ENCODE measurements at places on chromosomes 16 and 17. TPM values are rescaled to one million over a fixed set of nuclear protein-coding genes. Genes with fewer than 3 reads are reported as not detected.

DNA sequence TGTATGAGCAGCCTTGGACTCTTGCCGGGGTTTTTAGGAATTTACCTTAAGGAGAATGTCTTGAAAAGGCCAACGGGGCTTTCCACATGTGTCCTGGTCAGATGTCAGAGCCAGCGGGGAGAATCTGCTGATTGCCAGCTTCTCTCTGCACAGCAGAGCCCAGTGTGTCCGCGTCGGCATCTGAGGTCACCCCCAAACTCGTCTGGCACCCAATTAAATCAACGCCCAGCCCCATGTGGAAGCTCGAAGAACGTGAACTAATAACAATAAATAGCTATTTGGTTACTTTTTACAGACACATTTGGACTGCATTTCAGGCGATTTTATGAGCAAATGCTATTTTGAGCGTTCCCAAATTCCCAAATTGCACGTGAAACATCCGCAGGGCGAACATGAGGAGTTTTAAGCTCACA is 303.5 kb downstream of the FOXL1 start:
- no peak for DNase-seq

The CAVIN1 gene
- 59.5 TPM for polyA plus RNA-seq

The TUBB3 gene
- 7.6 TPM for polyA plus RNA-seq

The ACE gene
- polyA plus RNA-seq, result 15.1 TPM

- no peak for DNase-seq
Measured at GRCh38 chr16:66521951-66522771, 27.8 kb downstream of the TK2 start.

GRCh38 chr17:51598824-51599223 is 338.5 kb downstream of the UTP18 start:
- DNase-seq, result no peak

The EVI2A gene
- polyA plus RNA-seq, result 1.9 TPM

The STH gene
- polyA plus RNA-seq, result not detected

GRCh38 chr16:77063676-77064016 is 127.3 kb upstream of the MON1B start:
- no peak for DNase-seq

The SLC46A1 gene
- polyA plus RNA-seq, result 13.9 TPM

DNA sequence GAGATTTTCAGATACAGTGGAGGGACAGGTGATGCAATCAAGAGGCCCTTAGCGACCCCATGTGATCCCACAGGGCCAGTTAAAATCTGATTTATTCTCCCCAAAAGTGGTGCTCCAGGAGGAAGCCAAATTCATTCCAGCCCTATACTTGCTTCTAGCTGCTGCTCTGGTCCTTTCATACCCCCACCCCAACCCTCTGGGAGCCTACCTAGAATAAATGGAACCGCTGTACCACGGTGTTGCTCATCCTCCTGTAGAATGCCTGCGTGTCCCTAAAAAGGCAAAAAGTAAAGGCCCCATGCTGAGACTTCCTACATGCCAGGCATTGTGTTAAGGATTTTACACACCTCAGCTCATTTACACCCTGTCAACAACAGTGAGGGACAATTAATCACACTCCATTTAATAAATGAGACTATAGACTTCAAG is 2.0 kb upstream of the RASL10B start:
- no peak for DNase-seq

- DNase-seq, result no peak
Measured at GRCh38 chr17:66834919-66835454, at the start of gene CACNG5. Gene CACNG5 (plus strand): TSS chr17:66835117. CDS start chr17:66877333, 42,216 bp downstream.

DNA sequence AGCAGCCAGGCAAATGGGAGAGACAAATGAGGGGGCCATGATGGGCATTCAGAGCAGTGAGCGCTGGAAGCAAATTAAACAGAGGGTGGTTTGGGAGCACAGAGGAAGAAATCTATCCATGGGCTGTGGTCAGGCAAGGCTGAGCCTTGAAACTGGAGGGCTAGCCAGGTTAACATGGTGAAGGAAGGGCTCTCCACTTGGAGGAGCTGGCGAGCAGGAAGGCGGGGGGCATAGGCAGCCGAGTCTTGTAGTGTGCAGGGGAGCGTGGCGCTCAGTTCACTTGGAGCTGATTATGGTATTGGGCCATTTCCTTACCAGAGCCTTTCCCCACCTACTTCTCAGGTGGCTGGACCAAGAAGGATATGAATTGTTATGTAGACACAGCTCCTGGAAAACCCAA is 189.7 kb downstream of the SNX29 start:
- no peak for DNase-seq

GRCh38 chr16:11662582-11662981 is 5.7 kb upstream of the SNN start:
- no peak for DNase-seq

DNA sequence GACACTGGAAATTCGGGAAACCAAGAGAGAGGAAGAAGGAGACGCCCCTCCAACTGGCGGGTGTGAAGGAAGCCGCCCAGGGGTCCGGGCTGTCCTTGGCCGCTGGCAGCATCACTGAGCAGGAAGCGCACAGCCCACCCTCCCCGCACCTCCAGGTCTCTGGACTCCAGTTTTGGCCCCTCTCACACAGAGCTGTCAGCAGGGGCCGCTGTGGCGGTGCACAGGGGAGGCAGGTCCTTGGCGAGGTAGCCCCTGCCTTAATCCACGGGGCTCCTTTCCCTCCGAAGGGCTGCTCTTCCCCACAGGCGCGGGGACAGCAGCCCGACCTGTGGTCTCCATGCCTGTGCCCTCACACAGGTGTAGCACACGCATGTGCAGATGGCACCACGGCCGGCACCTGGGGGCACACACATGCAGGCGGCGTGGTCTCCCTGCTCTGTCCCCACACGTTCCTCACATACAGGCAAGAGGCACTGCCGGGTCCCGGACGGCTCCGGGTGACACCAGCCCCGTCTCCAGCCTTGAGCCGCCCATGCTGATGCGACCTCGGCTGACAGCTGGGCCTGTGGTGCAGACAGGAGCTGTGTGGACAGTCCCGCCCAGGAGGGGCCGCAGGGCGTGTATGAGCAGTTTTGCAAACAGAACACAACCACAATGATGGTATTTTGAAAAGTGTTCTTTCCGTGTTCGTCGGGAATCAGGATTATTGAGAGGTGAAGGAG is 26.6 kb upstream of the CHMP6 start:
- no peak for DNase-seq

The TLCD1 gene
- polyA plus RNA-seq, result 19.4 TPM

The ZP2 gene
- polyA plus RNA-seq, result not detected

- DNase-seq, result no peak
Measured at GRCh38 chr17:35368081-35368830, 5.2 kb downstream of the SLFN11 start.

GRCh38 chr16:55660828-55661227 is 5.0 kb downstream of the SLC6A2 start:
- DNase-seq, result no peak

GRCh38 chr16:81623365-81624102 is 155.6 kb upstream of the PLCG2 start:
- DNase-seq, result no peak

DNA sequence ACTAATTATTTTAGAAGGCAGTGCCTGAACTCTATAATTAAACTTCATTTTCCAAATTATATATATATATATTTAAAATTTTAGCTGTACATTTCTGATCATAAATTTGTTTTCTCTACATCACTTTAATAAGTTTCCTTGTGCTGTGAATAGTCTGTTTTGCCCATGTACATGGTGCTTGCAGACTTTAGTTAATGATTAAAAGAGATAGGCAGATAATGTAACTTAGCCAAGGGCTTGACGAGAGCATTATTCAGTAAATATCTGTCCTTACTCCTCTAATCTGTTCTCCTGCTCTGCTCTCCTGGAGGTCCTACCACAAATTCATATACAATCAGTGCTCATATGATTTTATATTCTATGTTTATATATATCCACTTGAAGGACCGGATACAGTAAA is 595.2 kb upstream of the KIF2B start:
- no peak for DNase-seq

The SCNN1B gene
- polyA plus RNA-seq, result 20.4 TPM

The FOXF1 gene
- polyA plus RNA-seq, result 0.04 TPM

DNA sequence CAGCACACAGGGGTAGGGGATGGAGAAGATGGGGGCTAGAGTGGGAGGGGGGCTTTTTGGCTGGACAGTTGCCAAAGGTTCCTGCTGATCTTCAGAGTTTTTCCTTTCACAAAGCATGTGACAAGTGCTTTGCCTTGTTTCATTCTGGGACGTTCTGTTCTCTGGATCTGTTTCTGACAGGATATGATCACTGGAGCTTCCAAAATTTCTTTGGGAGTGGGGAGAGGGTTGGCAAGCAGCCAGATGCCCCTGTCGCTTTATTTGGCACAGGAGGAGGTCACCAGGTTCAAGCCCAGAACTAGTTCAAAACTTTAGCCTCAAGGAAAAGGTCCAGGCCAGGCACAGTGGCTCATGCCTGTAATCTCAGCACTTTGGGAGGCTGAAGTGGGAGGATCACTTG is 68.5 kb upstream of the TBX2 start:
- DNase-seq, result no peak

The KRTAP1-5 gene
- polyA plus RNA-seq, result not detected

- DNase-seq, result no peak
Measured at GRCh38 chr17:65359016-65359415, 202.4 kb downstream of the AXIN2 start.

DNA sequence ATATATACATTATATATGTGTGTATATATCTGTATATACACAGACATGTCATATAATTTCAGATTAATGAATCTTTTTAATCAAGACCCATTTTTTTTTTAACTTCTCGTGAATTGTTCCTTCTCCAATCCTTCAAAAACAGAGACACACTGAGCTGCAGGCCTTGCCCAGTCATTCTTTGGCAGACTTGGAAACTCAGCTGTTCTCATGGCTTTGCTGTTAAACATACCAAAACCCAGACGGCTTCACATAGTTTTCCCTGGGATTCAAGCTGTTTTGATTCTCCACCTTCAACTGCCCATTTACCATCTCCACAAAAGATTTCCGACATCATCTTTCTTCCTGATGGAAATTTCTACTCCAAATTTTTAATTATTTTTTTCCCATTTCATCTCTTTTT is 148.7 kb downstream of the KCNJ2 start:
- DNase-seq, result no peak

DNA sequence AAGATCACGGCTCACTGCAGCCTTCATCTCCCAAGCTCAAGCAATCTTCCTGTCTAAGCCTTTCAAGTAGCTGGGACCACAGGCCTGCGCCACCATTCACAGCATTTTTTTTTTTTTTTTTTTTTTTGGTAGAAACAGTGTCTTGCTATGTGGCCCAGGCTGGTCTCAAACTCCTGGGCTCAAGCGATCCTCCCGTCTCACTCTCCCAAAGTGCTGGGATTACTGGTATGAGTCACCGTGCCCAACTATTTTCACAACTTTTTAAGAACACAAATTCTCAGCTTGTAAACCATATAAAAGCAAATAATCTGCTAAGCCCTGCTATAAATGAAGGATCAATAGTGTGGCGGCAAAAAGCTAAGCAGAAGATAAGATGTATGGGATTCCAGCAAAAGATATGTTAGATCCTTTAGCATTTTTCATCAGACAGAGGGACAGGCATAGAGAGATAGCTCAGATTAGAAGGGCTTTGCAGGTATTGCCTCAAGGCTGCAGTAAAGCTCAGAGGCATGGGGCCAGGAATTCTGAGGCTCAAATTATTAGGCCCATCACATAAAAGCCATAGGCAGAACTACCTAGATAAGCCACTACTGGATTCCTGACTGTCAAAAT is 55.1 kb downstream of the EMP2 start:
- no peak for DNase-seq

GRCh38 chr16:23420011-23420410 is 33.0 kb downstream of the COG7 start:
- no peak for DNase-seq

The DLX3 gene
- 2.0 TPM for polyA plus RNA-seq

GRCh38 chr17:9829343-9829742 is 3.6 kb downstream of the GLP2R start:
- DNase-seq, result no peak

- no peak for DNase-seq
Measured at GRCh38 chr16:67767953-67768352, 38.4 kb downstream of the RANBP10 start.

Measured in right renal cortex interstitium (tissue), 3 donors.